Memory B cell (primary cell): ENCODE measurements at places on chromosomes 6 and 20.

- DNase-seq, result no peak
Observed at GRCh38 chr20:56769921-56770600, 141.0 kb downstream of the TFAP2C start.

DNA sequence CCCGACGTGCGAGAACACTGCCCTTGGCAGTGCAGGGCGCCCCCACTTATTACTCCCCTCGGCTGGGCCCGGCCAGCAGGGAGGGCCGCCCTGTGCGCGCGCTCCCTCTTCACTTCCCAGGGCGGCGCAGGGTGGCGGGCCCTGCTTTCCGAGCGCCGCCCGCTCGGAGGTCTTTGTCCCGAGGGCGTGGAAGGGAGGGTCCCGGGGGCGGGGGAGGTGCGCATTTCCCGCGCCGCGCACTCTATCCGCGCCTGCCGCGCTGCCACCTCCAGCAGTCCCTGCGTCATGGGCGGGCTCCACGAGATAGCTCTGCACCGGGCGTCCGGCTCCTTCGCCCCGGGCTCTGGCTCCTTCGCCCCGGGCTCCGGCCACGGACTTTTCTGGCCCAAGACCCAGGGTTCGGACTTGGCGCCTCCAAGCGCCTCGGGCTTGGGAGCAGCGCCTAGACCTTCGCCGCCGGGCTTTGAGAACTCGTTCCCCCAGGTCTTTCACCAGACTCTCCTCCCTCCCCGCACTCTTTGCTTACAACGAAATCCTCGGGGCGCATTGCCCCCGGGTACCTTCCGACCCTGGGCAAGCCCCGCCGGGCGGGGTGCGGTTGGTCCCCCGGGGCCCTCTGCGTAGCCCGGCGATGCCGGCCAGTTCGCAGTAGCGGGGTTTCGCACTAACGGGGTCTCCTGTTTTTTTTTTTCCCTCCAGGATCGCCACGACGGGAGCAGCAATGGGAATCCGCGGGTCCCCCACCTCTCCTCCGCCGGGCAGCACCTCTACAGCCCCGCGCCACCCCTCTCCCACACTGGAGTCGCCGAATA, 1.6 kb downstream of the TFAP2C start:
- no peak for DNase-seq

DNA sequence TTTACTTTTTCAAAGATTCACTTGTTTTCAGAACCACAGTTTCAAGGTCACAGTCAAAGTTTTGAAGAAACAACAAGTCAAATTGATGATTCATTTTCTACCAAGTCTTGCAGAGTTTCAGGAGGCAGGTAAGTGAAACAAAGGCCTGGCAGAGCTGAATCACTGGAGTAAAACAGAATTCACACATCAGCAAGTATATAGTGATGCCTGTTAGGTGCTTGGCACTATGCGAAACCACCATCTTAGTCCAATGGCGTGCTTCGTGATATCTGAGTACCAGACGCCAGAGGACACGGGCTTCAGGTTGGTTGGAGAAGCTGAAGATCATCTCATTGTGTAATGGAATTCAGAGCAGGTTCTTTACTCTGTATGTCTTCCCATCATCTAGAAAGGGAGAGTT, 75.9 kb downstream of the RTN4IP1 start:
- no peak for DNase-seq

- no peak for DNase-seq
Observed at GRCh38 chr6:69542494-69542893, 254.3 kb downstream of the LMBRD1 start.

DNA sequence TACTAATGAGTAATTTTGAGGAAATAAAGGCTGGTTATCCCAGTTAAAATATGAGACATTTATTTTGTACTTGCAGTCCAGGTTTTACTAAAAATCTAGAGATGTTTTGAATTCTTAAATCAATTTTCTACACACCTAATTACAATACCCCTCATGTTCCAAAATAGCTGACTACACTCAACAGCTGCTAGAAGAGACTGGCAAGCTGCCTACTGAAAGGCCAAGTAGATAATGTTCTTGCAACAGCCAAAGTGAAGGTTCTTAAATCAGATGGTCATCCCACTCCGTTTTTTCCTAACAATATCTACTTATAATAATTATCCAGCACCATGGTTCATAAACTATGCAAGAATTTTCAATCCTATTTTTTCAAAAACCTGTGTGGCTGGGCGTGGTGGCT, 69.0 kb downstream of the DTNBP1 start:
- DNase-seq, result no peak

DNA sequence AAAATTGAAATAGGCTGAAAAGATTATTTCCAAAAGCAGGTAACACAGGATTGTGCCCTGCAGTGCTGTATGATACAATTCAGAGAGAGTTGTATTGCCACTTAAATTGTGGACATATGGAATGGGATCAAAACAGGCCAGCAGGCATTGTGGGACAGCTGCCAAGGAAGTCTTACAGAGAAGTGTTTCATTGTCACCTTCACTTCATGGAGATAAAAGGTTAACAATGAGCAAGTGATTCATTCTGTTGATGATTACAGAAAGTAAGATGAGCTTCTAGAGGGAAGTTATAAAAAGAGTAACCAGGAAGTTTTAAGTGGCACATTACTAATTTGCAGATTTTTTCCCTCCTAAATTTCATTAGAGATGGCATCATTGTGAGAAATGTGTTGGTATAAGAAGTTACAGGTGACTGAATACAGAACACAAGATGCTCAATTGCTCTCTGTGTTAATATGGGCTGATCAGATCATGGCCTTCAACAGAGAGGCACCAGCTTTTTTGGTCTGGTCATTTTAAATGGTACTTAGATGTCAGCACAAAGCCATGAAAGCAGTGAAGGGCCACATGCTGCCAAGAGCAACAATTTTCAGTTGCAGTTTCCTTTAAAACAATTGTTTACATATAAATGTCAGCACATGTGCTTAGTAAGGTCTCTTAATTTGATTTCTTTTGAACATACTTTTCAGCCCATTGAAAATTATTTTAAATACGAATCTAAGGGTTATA, 402.5 kb upstream of the FKBP1C start:
- no peak for DNase-seq

GRCh38 chr6:3031857-3032640, 32.4 kb downstream of the NQO2 start:
- DNase-seq, result no peak

GRCh38 chr20:1965520-1966351, 28.1 kb downstream of the PDYN start:
- peak; percentile 84 for DNase-seq

DNA sequence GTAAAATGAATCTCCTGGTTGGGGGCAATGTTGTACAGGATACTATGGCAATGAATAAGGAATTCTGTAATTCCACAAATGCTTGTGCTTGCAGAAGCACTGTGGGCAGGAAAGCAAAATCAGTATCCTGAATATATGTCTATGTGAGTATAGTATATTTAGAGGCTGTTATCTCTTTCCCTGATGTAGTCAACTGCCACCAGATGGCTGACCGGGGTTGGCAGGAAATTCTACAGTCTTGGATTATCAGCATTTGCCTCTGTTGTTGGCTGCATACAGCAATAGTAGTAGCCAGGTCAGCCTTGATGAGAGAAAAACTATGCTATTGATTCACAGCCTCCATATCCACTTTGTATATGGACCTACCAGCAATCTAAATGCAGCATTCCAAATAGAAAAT, 425.1 kb upstream of the JAG1 start:
- no peak for DNase-seq

- no peak for DNase-seq
Observed at GRCh38 chr6:12709116-12709515, 7.5 kb upstream of the PHACTR1 start.

- no peak for DNase-seq
Observed at GRCh38 chr6:150298030-150298380, 70.8 kb upstream of the IYD start.

DNA sequence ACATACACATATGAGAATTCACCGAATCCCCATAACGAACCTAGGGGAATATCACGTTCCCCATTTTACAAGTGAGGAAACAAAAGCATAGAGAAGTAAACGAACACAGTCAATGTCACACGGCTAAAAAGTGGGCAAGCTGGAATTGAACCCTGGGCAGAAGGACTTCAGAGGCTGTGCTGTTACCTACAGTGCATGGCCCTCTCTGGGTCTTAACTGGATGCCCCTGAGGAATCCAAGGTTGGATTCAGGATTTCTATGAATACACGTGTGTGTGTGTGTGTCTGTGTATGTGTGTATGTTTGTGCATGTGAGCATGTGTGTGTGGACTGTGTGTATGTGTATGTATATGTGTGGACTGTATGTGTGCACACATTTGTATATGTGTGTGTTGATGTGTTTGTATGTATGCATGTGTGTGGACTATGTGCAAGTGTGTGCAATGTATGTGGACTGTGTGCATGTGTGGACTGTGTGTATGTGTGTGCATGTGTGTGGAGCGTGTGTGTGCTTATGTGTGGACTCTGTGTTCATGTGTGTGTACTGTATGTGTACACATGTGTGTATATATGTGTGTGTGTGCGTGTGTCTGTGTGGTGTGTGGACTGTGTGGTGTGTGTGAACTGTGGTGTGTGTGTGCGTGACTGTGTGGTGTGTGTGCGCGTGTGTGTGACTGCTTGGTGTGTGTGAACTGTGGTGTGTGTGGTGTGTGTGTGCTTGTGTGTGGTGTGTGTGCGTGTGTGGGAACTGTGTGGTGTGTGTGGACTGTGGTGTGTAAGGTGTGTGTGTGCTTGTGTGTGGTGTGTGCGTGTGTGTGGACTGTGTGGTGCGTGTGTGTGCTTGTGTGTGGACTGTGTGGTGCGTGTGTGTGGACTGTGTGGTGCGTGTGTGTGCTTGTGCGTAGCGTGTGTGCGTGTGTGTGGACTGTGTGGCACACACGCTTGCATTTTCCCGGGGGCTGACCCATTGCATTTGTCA, 49.0 kb downstream of the HNF4A start:
- no peak for DNase-seq

- no peak for DNase-seq
Observed at GRCh38 chr6:110708295-110708950, 106.8 kb downstream of the CDK19 start.

- no peak for DNase-seq
Observed at GRCh38 chr6:26593278-26594130, 3.2 kb upstream of the ABT1 start.

- DNase-seq, result no peak
Observed at GRCh38 chr20:58407201-58407873, 18.3 kb downstream of the VAPB start.

DNA sequence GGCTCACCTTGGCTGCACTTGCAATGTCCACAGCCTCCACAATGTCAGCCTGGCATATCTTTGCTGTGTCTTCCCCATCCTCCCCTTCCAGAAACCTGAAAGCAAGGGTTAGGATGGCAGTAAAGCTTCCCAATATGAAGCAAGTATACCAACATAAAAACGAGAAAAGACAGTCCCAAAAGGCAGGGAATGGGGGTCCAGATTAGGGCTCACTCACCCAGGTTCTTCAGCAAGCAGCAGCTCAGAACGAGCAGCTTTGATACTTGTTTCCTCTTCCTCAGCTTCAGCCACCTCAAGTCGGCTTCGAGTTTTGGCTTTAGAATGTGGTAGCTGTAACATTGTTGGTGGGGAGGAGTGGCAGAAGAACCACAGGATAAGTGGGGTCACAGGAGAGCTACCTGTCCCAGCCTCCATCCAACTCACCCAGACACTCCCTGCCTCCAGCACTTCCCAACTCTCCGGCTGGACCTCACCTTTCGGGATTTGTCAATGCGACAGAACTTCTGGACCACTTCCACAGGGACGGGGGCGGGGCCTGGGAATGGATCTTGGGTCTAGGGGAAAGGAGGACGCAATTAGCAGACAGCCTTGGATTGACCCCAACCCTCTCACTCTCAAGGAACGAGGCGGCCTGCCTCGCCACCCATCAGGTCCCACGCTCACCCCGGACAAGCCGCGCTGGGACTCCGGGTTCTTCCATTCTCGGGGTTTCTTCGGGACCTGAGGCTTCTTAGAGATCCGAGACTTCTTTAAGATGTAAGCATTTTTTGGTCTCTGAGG, 708 bp downstream of the WDR46 start:
- DNase-seq, result no peak

DNA sequence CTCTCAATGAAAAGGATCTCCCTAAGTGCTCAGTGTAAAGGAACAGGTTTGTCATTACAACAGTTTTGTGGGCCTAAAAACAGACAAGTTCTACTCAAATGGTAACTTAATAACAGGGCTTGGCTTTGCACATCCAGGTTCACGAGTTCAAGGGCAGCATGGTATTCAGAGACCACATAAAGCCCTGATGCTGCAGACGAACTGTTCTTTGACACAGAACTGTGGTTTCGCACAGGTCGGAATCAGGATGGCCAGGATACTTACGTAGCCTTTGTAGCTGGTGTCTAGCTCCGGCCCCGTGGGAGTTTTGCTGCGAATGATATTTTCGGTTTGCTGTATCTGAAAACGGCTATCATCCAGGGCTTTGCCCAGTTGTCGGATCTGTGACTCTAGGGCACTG, 335.9 kb downstream of the ESR1 start:
- no peak for DNase-seq

DNA sequence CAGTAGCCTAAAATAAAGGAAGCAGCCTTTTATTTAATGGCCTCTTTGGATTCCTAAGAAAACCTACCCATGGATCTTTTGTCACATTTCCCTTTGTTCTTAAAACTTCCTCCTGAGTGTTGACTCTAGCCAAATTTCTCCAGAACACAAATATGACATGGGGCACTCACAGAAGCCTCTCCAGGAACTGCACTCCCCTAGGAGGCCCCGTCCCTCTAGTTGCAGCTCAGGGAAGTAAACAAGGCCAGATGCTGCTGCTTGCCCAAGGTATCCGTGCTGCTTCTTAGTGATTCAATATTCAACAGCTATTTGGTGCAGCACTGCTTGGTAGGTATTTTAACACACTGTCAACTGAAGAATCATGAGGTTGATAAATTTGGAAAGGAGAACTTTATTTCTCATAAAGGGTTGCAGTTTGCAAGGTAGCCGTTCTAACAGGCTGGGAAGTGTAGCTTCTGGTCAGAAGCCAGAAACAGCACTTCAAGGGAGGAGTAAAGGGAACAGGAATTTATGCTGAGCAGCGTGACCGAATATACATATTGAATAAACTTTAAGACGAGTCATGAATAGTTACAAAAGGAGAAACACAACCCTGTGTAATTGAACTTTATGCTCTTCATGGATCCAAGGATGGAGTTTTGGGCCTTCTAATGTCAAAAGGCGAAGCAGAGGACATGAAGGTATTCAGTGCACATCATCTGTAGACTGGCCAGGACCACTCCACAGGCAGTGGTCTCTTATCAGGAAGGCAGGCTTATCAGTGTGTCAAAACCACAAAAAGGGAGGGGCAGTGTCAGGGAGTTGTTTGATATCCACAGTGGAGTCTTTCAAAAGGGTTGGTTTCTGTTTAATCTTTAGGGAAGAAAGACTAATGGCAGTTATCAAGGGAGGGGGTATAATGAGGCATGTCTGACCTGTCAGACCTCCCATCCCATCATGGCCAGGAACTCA, 63.3 kb downstream of the CD24 start:
- no peak for DNase-seq

DNA sequence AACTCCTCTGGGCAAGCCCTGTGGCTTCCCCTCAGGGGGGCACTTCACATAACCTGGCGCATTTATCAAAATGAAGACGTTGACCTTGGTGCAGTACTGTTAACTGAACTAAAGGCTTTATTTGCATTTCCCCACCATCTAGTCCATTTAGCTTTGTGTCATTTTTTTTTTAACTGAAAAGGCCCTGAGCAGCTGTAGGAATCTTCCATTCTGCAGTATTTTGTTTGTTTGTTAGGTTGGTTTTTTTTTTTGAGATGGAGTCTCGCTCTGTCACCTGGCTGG, 10.7 kb downstream of the TMEM181 start:
- no peak for DNase-seq
